ENCODE measurements at places on chromosomes 4 and X.

GRCh38 chrX:102126863-102127262, 1.4 kb downstream of the TCEAL2 start:
- DNase-seq = no peak

DNA sequence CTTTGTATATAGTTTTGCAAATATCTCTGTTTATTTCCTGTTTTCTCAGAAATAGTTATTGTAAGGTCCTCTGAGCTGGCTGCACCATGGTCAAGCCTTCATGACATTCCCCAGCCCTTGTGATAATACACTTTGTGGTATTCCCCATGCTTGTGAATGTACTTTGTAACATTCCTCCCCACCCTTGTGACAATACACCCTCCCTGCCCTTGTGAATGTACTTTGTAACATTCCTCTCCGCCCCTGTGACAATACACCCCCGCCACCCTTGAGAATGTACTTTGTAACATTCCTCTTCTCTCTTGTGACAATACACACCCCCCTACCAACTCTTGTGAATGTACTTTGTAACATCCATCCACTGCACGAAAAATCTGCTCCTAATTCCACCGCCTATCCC, 530.7 kb downstream of the CENPC start:
- no peak for DNase-seq

- no peak for DNase-seq
These were observed 735.1 kb upstream of the LCORL start for GRCh38 chr4:18756671-18757070.

GRCh38 chrX:22041907-22042530, 9.9 kb downstream of the PHEX start:
- DNase-seq = no peak

DNA sequence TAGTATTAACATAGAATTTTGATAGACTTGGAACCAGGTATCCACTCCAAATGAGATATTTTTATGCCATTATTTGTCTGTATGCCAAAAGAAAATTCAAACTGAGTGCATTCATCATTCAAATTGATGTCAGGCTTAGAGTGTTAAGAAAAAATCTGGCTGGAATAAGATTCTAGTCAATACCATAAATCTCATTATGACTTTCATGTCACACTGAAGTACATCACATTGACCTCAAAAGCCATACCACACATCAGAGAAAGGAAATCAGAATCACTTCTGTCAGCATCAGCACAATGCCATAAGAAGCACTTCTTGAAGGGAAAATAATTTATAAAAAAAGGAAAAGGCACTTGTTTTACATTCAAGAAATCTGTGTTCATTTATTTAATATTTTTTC, 119.0 kb upstream of the BMP3 start:
- no peak for DNase-seq

GRCh38 chrX:153336988-153337387, 3.0 kb downstream of the ZNF275 start:
- DNase-seq = no peak

- no peak for DNase-seq
These were observed 8.5 kb downstream of the RAB9A start for GRCh38 chrX:13697455-13697854.

- no peak for DNase-seq
These were observed 112.8 kb upstream of the PSAPL1 start for GRCh38 chr4:7547368-7548040.

DNA sequence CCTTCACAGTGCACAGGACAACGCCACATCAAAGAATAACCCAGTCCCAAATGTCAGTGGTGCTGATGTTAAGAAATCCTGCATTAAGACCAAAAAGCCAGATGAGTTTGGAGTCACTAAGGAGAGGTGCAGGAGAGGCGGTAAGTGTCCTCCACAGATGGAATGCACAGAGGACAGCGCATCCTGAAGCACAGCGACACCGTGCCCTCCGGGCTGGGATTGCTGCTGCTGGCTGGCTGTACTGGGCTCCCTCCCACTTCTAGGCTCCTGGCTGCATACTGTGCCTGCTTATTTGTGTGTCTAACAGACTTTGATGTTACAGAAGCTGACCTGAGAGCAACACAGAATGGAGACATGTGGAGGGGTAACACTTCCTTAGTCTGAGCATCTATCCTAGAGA, 325.6 kb upstream of the BOD1L1 start:
- DNase-seq = no peak

DNA sequence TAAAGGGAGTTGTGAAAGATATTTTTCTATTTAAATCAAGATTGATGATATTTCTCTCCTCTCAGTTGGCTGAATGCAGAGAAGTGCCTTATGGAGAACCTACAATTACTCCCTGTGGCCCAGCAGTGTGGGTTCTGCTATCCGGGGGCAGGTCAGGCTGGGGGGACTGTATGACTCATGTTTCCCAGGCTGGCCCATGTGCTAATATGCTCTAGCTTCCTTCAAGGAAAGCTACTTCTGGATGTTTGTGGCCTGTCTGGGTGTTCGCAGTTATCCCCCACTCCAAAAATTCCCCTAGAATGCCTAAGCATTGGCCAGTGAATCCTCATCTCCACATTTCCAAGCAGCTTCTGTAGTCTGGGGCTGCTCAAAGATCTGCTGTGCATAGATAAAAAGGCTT, 58.9 kb upstream of the SPP1 start:
- no peak for DNase-seq

DNA sequence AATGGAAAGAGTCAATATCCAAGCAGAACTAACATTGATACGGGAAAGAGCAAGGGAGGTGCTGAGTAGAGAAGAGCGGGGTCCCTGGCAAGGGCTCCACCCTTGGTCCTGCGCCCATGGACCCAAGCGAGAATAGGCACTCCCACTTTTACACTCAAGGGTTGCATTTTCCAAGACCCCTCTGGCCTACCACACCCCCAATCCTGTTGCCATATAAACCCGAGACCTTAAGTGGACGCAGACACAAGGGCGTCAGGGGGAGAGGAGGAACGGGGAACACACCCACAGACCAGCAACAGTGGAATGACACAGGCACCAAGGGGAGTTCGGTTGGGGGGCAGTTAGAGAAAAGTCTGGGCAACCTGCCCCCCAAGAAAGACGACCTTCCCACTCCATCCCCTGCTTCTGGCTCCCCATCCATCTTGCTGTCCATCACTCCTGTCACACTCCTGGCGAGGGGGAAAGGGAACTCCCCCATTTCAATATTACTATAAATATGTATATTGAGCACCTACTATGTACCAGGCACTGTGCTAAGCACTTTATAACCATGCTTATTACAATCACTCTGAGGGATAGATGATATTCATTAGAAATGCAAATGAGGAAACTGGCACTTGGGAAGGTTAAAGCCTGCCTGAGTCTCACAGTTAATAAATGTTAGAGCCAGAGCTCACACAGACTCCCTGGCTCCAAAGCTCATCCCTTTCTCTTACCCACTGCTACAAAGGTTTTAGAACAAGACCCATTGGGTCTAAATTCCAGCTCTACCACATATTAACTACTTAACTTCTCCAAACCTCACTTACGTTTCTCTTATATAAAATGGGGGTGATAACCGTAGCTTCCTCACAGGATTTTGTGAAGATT, 51.7 kb downstream of the SCD5 start:
- no peak for DNase-seq

DNA sequence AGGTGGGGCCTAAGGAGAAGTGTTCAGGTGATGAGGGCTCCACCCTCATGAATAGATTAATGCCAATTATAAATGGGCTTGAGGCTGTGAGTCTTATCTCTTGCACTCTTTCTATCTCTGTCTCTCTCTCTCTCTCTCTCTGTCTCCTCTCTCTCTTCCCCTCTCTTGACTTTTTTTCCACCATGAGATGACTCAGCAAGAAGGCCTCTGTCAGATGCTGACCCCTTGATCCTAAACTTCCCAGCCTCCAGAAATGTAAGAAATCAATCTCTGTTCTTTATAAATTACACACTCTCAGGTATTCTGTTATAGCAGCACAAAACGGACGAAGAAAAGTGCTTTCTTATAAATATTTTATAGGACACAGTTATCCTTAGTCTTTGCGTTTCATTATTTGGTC, 184.9 kb upstream of the PCDH7 start:
- no peak for DNase-seq

- DNase-seq = no peak
These were observed 92.2 kb downstream of the TBL1X start for GRCh38 chrX:9557091-9557490.

GRCh38 chr4:83151651-83152050, 37.1 kb upstream of the PLAC8 start:
- DNase-seq = no peak

DNA sequence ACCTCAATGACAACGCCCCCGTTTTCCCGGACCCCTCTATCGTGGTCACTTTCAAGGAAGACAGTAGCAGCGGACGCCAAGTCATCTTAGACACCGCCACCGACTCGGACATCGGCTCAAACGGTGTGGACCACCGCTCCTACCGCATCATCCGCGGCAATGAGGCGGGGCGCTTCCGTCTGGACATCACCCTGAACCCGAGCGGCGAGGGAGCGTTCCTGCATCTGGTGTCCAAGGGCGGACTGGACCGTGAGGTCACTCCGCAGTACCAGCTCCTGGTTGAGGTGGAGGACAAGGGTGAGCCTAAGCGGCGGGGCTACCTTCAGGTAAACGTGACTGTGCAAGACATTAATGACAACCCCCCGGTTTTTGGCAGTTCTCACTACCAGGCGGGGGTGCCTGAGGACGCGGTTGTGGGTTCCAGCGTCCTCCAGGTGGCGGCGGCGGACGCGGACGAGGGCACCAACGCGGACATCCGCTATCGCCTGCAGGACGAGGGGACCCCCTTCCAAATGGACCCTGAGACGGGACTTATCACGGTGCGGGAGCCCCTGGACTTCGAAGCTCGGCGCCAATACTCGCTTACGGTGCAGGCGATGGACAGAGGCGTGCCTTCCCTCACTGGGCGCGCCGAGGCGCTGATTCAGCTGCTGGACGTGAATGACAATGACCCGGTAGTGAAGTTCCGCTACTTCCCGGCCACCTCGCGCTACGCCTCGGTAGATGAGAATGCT, 2.2 kb downstream of the FAT4 start:
- no peak for DNase-seq

- DNase-seq = no peak
These were observed 58.8 kb downstream of the LNX1 start for GRCh38 chr4:53532521-53532920.

GRCh38 chr4:87423317-87424098, 1.1 kb downstream of the NUDT9 start:
- no peak for DNase-seq

DNA sequence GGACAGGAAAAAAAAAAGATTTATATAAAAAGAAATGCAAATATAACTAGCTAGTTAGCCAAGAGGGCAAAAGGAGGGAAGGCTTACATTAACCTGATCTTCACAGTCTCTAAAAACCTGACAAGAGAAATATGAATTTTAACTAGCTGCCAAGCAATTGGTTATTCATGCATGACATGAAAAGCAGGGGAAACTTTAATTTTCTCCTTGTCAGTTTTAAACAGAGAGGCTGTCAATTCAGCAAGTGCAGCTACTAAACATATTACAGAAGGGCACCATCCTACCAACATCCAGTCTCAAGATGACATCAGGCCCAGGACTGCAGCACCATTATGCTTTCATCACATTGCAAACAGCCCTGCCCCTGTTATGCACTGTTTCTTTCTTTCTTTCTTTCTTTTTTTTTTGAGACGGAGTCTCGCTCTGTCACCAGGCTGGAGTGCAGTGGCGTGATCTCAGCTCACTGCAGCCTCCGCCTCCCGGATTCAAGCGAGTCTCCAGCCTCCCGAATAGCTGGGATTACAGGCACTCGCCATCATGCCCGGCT, 38.9 kb upstream of the CBR4 start:
- DNase-seq = no peak

- no peak for DNase-seq
These were observed 42.6 kb upstream of the GYPA start for GRCh38 chr4:144183165-144183564.

- DNase-seq = no peak
These were observed 484 bp downstream of the GALNTL6 start for GRCh38 chr4:171813526-171814250.

DNA sequence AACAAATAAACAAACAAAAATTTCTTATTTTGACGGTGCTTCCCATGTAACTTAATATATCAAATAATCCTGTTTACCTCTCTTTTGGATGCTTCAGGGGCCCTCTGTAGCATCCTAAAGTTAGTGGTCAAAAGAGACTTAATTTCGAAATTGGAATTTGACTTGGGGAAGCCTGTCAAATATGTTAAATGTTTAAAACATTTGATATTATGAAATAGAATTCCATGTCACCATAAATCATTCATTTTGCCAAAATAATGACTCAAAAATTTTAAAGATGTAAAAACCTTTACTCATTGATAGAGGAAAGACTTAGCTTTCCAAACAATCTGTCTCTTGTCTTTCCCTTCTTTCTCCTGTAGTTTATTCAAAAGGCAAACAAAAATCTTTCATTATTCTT, 20.6 kb upstream of the TEX13A start:
- no peak for DNase-seq

- no peak for DNase-seq
These were observed 1144.2 kb downstream of the FAT4 start for GRCh38 chr4:126458993-126459392.

DNA sequence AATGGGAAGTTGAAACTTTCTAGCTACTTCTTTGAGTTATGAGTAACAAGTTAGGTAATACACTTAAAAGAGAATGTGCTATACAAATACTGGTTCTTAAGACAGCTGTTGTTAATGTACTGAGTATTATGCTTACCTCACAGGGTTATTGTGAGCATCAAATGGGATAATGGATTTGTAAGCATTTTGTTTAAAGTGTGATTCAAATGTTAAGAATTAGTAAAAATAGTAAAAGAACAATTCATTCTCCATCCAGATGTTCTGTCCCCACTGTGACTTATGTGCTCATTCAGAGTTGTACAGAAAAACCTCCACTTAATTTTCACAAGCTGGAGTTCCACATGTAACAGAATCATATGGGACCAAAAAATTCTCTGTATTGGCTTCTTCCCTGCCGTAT, 63.6 kb downstream of the AR start:
- no peak for DNase-seq

- DNase-seq = no peak
These were observed 390.1 kb downstream of the ADAM29 start for GRCh38 chr4:175308236-175308635.

- DNase-seq = no peak
These were observed 8.4 kb downstream of the TNMD start for GRCh38 chrX:100593126-100593525.

- no peak for DNase-seq
These were observed 74.4 kb downstream of the TMA16 start for GRCh38 chr4:163568843-163569242.

GRCh38 chr4:105246712-105247111, 100.0 kb downstream of the TET2 start:
- DNase-seq = no peak

- DNase-seq = no peak
These were observed 18.4 kb downstream of the PAGE2 start for GRCh38 chrX:55107262-55107661.

- no peak for DNase-seq
These were observed 4.8 kb upstream of the MAP7D3 start for GRCh38 chrX:136256026-136256425.

GRCh38 chr4:67869580-67870190, 14.1 kb downstream of the TMPRSS11D start:
- DNase-seq = no peak
